ENCODE measurements at places on chromosomes 4 and X.

- peak; percentile 61 for DNase-seq
These were observed 83.9 kb upstream of the RAI2 start for GRCh38 chrX:17944833-17945497.

DNA sequence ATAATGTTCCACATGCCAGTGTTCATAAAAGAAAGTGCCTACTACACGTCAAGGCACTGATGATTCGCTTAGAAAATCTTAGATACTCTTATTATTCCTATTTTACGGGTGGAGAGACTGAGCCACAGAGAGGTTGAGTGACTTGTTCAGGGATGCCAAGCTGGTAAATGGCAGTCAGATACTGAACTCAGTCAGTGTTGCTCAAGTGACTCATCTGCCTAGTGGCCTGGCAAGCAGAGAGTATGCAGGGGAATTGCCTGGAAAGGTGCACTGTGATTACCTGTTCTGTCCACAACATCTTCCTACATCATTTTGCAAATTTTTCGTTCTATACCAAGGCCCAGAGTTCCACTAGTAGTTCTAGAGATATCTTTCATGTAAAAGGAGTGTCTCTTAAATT lies 68.4 kb downstream of the RAPGEF2 start:
- DNase-seq, result peak; percentile 33

GRCh38 chr4:19776021-19776459 lies 475.7 kb upstream of the SLIT2 start:
- peak; percentile 96 for DNase-seq

- DNase-seq, result no peak
These were observed 1063.8 kb upstream of the INTU start for GRCh38 chr4:126568652-126569570.

GRCh38 chrX:51694254-51694653 lies 11.6 kb upstream of the CENPVL2 start:
- DNase-seq, result no peak

DNA sequence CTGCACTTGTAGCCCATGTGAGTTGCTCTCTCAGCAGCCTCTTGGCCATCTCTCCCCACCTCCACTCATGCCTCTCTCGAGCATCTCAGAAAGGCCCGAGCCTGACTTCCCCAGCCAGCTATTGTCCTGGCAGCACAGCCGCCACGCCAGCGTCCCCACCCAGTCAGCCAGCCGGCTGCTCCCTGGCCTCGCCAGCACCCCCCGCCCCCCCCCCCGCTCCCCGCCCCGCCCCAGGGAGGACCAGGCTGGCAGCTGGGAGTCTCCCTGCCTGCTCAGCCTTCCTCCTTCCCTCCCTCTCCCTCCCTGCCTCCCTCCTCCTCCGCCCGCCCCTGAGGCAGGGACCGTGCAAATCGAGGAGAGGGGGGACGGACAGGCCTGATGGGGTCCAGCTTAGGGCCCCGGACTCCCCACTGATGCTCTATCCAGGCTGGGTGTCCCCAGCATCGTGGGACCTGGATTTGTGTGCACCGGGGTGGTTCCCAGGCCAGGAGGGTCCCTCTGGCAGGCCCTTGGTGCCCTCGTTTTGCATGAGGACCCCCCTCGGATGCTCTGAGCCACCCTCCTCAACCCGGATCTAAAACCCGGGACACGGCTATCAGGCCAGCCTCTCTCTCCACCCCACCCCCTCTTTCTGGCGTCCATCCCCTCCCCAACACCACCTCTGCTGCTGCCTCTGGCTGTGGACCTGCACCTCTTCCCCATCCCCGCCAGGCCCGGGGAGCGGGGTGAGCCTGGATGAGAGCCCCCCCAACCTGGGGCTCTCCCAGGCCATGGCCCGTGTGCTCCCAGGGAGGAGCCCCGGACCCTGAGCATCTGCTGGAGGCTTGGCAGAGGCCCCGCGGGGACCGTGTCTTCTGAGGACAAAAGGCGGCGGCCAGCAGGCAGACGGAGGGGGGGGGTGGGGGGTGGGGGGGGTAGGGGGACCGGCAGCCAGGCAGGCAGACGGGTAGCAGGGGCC lies at the start of gene GPR173:
GPR173 (plus strand) TSS at position 621 of the 958 bp plus-strand sequence. CDS start 27,833 bp downstream, outside the sequence.
- DNase-seq, result peak; percentile 49

- no peak for DNase-seq
These were observed 214.0 kb upstream of the WDFY3 start for GRCh38 chr4:85180533-85180932.

DNA sequence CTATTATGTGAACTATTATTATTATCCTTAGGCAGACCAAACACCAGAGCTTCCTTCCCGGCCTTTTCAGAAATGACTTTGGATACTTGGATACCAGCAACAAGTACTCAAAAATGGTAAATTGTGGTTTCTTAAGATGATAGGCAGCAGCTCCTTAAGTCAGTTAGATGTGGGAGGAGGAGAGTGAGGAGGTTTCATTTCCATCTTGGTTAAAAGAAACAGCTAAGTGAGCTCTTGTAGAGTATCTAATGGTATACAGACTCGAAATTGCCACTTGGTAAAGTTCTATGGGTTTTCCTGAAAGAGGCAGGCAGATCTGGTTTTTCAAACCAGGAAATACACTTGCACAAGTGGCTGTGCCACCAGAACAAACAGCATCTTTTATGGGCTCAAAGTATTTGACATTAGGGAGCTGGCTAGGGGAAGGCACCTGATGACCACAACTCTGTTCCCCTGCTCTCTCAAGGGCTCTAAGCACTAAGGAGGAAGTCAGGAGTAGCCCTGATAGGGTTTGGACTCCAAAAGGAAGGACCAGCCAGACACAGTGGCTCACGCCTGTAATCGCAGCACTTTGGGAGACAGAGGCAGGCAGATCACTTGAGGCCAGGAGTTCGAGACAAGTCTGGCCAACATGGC lies 130.9 kb downstream of the TMEM164 start:
- no peak for DNase-seq

DNA sequence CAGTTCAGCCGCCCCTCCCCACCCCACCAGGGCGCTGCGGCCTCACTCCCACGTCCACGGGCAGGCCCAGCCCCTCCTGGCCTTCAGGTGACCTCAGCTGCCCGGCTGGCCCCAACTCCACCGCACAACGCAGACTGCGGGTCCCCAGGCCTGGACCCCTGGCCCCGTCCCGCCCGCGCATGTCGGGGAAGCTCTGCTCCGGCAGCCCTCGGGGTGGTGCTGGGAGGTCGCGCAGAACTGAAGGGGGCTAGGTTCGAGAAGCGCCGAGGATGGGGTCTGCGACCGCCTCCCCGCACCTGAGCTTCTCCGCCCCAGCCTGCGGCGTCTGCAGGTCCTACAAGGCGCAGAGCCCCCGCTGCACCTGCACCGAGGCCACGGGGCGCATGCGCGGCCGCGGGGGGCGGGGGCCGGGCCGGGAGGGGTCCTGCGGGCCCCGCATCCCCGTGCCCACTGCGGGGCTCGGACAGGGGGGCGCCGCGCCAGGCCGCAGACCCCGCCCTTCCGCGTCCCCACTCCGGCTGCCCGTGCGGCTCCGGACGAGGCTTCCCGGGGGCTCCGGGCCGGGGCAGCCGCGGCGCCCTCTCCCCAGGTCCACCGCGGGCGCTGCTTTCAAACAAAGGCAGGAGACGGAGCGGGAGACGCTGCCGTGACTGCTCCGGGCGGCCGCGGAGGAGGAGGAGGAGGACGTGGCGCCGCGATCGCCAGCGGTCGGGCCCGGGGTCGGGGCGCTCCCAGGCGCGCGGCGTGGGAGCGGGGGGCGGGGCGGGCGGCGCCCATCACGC lies 672 bp upstream of the NAT8L start:
- no peak for DNase-seq

GRCh38 chrX:82648062-82648461 lies 860.0 kb upstream of the POU3F4 start:
- peak; percentile 43 for DNase-seq

DNA sequence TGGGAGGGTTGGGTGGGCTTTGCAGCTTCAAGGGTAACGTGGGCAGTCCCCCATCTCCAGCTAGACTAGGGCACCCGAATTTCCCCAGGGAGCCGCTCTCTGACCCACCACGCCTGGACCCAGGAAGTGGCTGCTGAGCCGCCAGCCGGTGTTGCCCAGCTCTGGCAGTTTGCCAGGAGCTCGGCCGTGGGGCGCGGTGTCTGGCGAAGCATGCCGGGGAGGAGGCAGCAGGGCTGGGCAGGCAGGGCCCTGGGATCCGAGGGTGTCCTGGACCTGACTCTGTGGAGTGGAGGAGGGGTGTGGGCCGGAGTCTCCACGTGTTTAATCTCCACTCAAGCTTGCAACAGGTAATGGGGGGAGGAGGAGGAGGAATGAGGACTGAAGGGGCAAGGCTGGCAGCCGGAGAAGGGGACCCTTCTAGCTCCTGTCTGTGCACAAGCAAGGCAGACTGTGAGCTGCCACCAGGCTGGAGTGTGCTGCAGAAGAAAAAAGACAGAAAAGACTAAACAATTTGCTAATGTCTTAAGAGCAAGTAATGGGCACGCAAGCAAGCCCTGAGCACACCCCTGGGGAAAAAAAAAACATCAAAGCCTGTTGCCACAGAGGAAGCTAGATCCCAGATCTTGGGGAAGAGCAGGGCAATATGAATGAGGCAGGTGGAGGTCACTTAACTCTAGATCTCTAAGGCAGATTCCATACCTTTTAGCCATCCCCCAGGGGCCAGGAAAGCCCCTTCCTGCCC lies 2.4 kb downstream of the LONRF3 start:
- peak; percentile 70 for DNase-seq

DNA sequence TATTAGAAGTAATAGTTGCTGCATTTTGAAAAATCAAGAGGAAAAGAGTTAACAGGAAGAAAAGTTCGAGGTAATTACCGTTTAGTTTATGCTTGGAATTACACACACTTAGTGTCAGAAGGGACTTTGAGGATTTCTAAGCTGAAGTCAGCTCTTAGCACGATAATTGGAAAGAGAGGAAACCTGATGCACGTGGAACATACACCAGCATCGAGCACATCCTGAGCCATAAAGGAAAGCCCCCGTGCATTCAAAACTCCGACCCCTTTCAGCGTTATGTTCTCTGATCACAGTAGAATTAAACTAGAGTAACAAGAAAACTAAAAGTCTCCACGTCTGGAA lies 400 bp upstream of the PAQR3 start:
- DNase-seq, result no peak

DNA sequence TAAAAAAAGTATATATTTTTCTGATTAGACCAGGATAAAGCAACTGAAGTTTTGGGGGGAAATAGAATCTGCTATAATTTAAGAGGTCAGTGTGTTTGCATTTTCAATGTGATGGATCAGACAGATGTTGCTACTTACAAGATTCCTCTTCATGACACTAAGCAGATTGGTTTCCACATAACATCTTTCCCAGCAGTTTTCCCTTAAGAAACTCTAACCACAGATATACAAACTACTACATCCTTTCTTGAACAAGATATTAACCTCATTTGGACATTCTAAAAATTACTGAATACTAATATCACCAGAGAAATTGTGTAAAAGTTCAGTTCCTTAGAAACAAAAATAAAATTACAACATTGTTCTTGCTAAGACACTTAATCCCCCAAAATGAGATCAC lies 106.7 kb upstream of the GUCY1A1 start:
- no peak for DNase-seq

DNA sequence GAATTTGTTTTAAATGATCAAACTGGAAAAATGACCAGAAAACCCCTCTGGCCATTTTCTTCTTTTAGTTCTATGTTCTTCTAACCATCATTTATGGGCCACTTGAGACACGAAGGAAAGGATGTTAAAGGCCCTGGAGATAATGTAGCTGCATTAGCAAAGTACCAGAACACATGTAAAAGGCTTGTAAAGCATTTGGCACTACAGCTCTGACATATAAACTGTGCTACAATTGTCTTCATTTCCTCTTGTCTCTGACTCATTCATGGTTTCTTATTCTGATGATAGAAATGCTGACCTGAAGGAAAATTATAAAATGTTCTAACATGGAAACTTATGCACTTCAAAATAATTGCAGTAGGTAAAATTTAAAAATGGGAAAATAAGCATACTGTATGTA lies 388.7 kb downstream of the FAT4 start:
- DNase-seq, result peak; percentile 29

DNA sequence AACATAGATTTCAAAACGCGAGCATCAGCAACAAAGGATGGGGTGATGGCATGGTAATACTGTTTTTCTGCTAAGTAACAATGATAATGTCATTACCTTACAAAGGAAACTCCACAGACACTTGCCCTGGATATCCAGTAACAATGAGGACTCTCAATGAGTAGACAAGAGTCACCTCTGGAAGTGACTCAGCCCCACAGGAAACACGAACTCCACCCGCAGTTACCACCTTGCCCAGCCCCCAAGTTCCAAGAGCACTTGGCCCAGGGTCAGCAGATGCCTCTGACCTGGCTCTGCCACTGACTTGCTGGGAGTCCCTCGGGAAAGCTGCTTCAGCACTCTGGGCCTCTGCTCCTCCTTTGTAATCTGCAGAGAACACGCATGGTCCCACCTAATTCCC lies 110.3 kb upstream of the MAP3K15 start:
- DNase-seq, result peak; percentile 81

DNA sequence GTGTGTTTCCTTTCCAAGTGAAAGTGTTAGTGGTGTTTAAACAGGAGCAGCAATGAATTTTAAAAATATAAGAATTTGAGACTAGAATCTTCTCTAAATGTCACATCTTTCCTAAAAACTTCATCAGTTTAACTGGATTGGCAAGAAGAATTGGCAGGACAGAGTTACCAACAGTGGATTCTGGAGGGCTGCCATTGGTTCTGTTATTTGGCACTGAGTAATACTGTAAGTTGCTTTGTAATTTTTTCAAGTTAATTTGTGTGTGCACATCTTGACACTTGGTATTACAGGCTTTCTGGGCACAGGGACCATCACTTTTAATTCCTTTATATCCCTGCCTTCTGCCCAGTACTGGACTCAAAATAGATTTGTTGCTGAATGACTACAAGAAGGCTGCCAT lies 4.5 kb upstream of the GPRIN3 start:
- no peak for DNase-seq

DNA sequence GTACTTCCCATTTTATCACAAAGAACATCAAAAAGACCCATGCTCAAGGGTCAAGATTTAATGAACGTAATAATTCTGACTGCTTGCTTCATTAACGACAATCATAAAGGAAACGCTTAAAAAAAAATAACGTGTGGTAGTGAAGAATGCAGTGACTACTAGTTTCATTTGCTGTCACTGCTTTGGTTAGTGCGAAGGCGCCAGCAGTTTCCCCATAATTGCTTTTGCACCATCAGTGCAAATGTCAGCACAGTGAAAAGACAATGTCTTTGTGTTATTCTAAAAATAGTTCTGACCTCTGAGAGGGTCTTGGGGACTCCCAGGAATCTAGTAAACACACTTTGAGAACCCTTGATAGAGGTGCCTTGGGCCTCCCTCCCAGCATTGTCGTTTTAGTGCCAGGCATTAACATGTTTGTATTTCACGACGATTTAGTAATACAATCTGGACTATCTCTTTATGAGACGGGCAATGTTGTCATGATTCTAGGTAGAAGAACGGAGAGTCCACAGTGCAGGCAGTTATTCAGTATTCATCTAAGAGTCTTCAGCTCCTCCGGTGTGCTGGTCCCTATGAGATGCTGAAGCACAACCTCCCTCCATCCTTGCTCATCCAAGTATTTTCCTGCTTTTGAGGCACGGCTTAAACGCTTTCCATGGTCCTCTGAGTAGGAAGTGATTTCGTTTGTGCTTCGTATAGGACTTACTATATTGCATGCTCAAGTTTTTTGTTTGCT lies 71.0 kb downstream of the AFF1 start:
- peak; percentile 25 for DNase-seq

- DNase-seq, result no peak
These were observed 75.7 kb downstream of the FAM47C start for GRCh38 chrX:37083880-37084279.

All from PC-3 (cell line).